ENCODE measurements at places on chromosomes 7 and 10. TPM values are rescaled to one million over a fixed set of nuclear protein-coding genes. Genes with fewer than 3 reads are reported as not detected.
A peak's percentile ranks its signal among the peaks of the same experiment; 100 is the strongest.

GRCh38 chr10:128713874-128714570, 587.8 kb upstream of the MKI67 start:
- DNase-seq = no peak

DNA sequence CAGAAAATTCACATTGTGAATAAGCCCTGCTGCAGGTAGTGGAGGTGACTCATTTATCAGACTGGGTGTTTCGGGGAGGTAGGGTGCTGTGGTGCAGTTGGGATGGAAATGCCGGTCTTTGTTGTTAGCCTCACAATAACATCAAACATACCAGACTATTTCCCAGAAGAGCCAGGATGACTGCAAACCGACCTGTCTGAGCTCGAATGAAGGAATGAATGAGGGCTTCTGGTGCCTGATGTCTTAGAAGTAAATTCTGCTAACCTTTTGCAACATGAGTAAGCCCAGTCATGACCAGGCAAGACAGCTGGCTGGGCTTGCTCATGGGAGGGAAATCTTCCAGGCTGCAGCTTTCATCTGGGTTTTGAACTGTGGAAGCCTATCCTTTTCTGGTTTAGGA, 2.4 kb upstream of the VDAC2 start:
- DNase-seq = no peak

MACROH2A2 gene
- 75.9 TPM for polyA plus RNA-seq

CLDN3 gene
- 21.7 TPM for polyA plus RNA-seq

DNA sequence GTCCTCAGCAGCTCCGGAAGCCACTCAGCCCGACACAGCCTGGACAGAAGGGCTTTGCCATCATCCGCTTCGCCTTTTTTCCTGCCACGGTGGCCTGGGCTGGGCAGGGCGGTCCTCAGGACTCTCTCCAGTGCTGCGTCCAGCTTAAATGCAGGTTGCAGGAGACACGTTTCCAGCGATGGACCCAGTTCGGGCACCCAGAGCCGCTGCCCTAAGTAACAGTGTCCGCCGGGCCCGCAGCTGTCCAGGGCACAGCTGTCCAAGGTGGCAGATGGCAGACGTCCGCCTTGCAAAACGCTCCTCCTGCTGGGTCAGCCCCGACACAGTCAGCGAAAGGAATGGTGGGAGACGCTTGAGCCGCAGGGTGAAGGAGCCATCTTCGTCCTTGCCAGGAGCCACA, 37.0 kb upstream of the FOXL3 start:
- DNase-seq = no peak

- DNase-seq = no peak
Observed at GRCh38 chr10:50293513-50294313, 42.4 kb upstream of the ASAH2 start.

NFKB2 gene
- 17.2 TPM for polyA plus RNA-seq

GRCh38 chr7:24025094-24025493, 258.9 kb upstream of the NPY start:
- no peak for DNase-seq

DNA sequence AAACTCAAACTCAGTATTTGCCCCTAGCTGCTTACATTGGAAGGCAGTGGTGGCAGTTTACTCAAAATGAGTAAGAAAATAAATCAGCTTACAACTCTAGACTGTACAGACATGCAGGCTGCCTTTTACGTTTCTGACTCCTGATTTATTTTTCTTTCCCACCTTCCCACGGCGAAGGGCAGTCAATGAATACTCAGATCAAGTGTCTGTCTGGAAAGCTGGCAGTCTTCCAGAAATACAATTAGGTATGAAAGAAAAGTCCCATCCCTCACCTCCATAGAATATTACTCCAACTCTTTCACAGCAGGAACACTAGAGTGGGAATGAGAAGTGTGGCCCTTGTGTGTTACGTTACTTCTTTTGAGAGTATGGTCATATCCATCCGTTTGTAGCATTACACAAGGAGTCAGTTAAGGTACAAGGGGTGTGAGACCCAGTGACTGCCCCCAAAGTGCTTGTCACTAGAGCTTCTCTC, 1.3 kb upstream of the PAPSS2 start:
- no peak for DNase-seq

- DNase-seq = no peak
Observed at GRCh38 chr10:20271490-20271889, 455.3 kb downstream of the PLXDC2 start.

GRCh38 chr10:35336084-35336831, at the start of gene CCNY:
TSS of gene CCNY (plus strand) at chr10:35336509. CDS start at chr10:35337054, 545 bp downstream.
- peak; percentile 71 for DNase-seq

C7orf57 gene
- 0.95 TPM for polyA plus RNA-seq

DNA sequence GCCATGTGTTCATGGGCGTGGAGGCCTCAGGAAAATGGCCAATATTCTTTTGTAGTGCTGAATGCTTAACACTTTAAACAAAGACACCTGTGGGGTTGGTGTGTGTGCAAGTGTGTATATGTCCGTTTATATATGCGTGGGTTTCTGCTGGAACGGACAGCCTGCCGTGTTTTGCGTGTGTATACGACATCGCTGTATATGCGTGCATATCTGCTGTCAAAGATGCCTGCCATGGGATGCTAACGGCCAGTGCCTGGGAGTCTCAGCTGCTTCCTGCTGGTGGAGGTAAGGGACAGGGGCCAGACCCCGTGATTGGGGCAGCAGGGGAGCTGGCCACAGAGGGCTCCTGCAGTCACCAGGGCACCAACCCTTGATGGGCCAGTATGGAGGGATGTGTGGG, 216.3 kb upstream of the SHH start:
- no peak for DNase-seq

DGKI gene
- polyA plus RNA-seq = 1.6 TPM

DNA sequence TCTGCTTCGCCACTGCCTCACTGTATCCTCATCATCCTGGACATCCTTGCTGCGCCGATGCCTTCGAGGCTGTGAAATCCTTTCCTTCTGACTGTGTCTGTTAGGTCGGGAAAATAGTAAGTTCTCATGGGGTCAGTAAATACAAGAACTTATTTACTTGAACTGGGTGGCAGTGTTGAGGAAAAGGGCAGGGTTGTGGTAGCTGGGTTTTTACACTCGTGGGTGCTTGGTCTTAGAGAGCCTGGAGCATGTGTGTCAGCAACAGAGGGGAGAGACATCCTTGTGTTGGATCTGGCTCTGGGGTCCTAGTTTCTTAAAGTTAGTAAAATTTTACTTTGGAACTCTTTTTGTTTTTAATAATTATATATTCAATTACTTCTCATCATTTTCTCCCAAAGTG, 112.9 kb upstream of the GATA3 start:
- no peak for DNase-seq

GRCh38 chr7:138138244-138138643, 62.0 kb downstream of the AKR1D1 start:
- DNase-seq = no peak

GRCh38 chr10:55374917-55375316, 573.9 kb upstream of the PCDH15 start:
- DNase-seq = no peak

DNA sequence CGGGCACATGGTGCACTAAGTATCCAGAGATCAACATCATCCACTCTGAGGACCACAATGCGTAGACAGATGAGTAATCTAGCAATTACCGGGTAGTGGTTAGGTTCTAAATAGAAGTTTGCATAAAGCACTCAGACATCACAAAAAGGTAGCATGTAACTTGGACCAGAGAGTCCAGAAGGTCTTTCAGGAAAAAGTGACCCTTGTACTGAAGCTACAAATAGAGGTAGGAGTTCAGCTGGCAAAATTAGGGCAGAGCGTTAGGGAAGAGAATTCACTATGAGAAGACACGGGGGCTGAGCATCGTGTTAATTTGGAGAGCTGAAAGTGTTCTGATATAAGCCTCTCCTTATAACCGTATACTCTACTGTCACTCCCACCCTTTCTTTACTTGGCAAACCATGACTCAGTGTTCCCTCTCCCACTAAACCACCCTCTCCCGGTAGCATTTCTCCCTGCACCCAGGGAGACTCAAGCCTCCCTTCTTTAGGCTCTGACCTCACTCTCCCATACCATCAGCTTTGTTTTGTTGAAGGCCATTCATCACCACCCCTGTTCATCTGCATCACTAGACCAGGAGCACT, 222.2 kb upstream of the FZD1 start:
- DNase-seq = no peak

GRCh38 chr10:132746801-132747625, 38.9 kb downstream of the NKX6-2 start:
- DNase-seq = no peak

DNA sequence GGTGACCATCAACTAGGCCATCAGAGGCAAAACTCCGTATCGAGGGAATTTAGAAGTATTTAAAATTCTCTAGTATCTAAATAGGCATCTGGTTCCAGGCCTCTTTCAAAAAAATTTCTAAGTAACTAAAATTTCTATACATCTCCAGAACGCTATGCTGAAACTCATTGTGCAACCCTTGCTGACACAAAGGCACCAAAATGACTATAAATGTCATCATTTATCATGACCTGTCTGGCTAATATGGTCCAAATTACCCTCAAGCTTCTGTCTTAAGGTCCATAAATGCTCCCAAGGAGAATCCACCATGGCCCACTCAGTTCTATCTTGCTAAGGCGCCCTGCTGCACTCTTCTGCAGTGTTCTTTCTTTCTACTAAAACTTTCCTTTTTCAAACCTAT, 16.2 kb downstream of the STEAP4 start:
- DNase-seq = no peak

PIP gene
- not detected for polyA plus RNA-seq

DNA sequence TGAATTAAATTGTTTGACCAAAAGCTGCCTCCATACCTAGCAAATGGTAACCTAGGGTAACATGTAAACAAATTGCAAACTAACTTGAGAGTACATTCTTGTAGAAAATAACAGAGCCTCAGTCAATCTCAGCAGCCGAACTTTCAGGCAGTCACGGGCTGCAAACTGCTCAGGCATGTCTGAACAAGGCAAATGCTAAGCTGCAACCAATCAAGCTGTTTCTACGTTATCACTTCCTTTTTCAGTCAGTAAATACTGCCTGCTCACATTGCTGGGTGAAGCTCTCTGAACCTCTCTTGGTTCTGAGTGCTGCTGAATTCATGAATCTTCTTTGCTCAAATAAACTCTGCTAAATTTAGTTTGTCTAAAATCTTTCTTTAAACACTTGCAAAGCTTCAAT, 1212.4 kb downstream of the SORCS1 start:
- DNase-seq = peak; percentile 58

- DNase-seq = no peak
Observed at GRCh38 chr10:97204826-97205679, 19.3 kb upstream of the SLIT1 start.

DNA sequence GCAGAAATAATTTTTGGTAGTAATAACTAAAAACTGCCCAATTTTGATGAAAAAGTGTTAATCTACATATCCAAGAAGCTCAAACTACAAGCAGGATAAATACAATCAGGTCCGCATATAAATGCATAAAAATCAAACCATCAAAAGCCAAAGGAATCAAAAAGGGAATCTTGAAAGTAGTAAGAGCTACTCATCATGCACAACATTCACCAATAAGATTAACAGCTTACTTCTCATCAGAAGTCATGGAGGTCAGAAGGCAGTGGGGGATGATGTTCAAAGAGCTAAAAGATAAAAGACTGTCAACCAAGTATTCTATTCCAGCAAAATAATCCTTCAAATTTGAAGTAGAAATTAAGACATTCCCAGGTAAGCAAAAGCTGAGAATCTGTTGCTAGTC, 76.4 kb downstream of the CRPPA start:
- no peak for DNase-seq

GRCh38 chr10:92688927-92689662, 660 bp upstream of the HHEX start:
- peak; percentile 20 for DNase-seq

C10orf143 gene
- polyA plus RNA-seq = 6.6 TPM

DNA sequence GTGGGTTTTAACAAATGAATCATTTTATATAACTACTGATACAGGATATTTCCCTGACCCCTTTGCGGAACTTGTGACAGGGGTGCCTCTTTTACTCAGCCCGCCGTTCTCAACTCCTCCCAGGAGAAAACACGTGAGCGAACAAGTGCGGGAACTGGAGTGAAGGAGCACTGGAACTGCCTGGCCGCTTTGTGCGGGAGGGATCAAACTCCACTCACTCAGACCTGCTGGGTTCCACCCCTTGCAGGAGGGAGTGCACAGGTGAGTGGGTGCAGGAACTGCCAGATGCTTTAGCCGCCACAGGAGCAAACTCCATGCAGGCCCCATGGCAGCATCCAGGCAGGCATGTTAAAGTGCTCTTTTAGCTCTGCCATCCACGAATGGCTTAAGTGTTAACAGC, 513.4 kb upstream of the GRM3 start:
- no peak for DNase-seq

GRCh38 chr10:52639652-52640051, 132.9 kb downstream of the MBL2 start:
- DNase-seq = no peak

- no peak for DNase-seq
Observed at GRCh38 chr7:95481271-95482165, 4.2 kb upstream of the ASB4 start.

DNA sequence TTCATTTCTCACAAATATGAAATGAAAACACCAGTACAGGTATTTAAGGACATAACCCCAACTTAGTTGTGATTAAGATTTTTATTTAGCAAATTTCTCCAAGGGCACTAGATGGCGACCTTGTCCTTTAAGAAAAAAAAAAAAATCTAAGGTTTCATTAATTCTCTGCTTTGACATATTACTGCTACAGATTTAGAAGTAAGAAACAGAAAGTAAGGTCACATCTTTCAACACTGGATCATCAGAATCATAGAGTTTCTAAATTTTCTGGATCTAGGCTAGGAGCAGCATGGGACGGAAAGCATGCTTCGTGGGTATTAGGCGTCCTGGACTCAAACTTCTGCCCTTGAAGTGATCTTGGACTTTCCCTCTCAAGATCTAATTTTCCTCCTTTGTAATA, 85.5 kb upstream of the PRKG1 start:
- DNase-seq = peak; percentile 33

DNA sequence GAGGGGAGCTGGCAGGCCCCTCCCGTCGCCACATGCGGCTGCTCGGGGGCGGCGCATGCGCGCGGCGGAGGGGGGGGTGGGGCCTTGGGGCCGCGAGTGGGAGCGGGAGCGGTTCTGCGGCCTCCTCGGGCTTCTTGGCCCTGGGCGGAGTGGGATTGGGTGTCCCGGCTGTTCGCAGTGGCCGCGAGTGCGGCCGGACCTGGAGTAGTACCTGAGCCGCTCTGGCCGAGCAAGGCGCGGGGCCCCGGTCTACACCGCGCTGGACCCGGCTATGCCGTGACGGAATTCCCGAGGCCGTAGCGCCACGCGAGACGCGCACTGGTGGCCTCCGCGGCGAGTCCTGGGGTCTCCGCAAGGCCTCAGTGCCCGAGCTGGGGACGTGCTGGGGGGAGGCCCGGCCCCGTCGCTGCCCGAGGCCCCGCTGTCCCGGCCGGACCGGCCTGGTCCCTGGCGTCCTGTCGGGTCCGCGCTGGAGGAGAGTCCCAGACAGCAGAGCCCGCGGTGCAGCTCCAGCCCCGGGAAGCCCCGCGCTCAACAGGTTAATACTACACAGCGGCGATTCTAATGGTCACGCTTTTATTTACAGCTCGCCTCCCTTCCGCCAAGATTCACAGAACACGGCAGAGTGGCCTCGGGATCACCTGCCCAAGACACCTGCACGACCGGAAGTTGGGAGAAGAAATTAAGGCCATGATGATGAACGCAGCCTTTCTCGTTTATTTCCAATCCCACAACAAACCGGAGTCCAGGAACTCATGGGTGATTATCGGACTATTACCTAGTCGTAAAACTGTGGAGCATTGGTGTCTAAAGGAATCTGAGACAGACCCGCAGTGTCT, 671 bp upstream of the PAXIP1 start:
- DNase-seq = peak; percentile 80
